ENCODE measurements at places on chromosomes 1 and 21. TPM values are rescaled to one million over a fixed set of nuclear protein-coding genes. Genes with fewer than 3 reads are reported as not detected.
A peak's percentile ranks its signal among the peaks of the same experiment; 100 is the strongest.

The TRIM67 gene
- total RNA-seq = not detected

GRCh38 chr21:46212721-46213484, 15.7 kb downstream of the LSS start:
- DNase-seq = no peak

- peak; percentile 33 for DNase-seq
Observed at GRCh38 chr1:26826261-26827105, at the start of gene ZDHHC18. Gene ZDHHC18, plus strand, starts transcription at chr1:26826688. Its CDS starts 117 bp downstream, at chr1:26826805.

DNA sequence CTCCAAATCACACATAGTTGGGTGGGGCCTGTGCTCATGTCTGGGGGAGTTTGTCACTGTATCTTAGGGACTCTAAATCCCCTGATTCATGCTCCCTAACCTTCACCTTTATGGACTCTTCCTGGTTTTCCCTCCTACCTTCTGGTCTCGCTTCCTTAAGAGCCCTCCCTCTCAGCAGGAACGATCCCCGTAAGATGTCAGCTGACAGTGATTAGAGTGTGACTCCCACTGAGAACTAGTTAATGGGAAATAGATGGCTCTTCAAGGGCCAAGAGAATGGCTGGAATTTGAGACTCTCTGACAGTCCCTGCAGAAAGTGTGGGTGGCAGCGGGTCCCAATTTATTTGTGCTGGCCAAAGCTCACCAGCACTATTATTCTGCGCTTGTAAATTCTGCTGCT, 22.0 kb downstream of the LYPD8 start:
- DNase-seq = no peak

- DNase-seq = no peak
Observed at GRCh38 chr1:22313321-22313720, 138.3 kb upstream of the ZBTB40 start.

- DNase-seq = no peak
Observed at GRCh38 chr1:10431070-10431730, 967 bp downstream of the CENPS start.

DNA sequence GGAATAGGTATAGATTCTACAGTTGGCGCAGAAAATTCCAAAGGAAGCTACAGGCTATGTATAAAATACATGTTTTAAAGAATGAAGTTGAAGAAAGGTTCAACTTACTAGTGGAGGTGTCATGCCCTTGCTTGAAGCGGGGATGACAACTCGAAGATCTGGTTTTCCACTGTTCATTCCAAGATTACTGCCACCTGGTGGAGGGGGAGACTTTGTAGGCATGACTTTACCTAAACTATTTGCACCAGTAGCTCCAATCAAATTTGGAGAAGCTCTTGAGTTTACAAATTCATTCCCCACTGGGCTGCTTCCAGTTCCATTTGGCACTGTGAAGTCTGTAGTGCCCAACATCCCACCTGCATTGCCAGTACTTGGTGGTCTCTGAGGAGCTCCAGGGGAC, 81.7 kb downstream of the AXDND1 start:
- DNase-seq = peak; percentile 2

- no peak for DNase-seq
Observed at GRCh38 chr21:44892095-44892494, 18.6 kb upstream of the PTTG1IP start.

DNA sequence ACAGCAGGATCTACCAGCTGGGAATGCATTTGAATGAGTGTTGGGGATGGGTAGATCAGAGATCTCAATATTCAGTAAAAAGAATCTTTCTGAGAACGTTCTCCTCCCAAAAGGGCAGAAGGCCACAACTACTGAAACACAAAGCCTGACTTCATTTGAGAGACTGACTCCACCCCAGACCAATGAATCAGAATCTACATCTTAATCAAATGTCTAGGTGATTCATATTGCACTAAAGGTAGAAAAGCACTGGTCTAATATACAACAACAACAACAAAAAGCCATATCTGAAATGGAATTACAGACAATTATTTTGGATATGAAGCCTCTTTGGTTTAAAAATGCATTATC, 123.9 kb downstream of the SMYD3 start:
- no peak for DNase-seq

Data from IMR-90 (cell line).